Stimulated activated CD8-positive, alpha-beta memory T cell treated with anti-CD3 and anti-CD28 coated beads, Interleukin-4, amount 100 ng/mL, for 1 hour (primary cell): ENCODE measurements at places on chromosomes 7 and 10.

GRCh38 chr10:60352105-60352504 is 37.6 kb downstream of the ANK3 start:
- no peak for DNase-seq

DNA sequence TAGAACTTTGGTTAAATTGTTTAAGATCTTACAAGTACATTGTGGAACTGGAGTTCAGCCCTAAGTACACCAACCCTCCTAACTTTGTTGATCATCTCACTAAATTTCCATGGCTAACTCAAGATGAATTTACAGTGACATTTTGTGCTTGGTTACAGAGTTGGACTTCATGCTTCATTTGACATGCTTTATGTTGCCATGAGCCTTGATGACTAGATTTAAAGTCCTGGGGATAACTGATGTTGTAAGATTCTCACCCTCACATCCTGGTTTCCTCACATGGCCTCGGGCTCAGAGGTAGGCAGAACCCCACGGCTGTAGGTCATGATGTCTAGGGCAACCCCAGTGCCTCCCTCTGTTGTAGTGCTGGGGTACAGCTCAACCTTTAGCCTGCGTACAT is 397.2 kb upstream of the IGFBP3 start:
- DNase-seq = no peak

DNA sequence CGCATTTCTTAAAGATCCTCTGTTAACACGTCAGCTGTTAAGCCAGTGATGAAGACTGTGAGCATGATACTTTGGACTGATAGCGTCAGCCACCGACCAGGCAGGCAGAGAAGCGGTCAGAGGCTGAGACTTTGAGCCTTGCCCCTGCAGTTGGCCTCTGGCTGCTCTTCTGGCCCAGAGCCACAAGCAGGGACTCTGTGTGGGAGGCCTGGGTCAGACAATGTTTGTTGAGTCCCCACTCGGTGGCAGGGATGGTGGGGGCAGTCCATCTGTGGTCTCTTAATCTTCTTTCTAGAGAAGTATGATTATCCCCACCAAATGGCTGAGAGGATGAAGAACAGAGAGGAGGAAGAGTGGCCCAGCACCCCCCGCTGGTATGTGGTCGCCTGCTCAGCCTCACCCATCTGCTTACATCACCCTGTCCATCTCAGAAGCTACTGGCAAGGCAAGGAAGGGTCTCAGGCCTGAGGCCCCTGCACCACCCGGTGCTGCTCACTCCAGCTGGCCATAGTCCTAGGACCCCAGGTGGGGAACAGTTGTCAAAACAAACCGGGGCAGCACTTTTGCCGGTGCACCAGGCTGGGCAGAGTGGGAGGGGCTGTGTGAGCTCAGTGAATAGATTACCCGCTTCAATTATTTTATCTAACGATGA is 202.9 kb downstream of the GRID1 start:
- DNase-seq = no peak

DNA sequence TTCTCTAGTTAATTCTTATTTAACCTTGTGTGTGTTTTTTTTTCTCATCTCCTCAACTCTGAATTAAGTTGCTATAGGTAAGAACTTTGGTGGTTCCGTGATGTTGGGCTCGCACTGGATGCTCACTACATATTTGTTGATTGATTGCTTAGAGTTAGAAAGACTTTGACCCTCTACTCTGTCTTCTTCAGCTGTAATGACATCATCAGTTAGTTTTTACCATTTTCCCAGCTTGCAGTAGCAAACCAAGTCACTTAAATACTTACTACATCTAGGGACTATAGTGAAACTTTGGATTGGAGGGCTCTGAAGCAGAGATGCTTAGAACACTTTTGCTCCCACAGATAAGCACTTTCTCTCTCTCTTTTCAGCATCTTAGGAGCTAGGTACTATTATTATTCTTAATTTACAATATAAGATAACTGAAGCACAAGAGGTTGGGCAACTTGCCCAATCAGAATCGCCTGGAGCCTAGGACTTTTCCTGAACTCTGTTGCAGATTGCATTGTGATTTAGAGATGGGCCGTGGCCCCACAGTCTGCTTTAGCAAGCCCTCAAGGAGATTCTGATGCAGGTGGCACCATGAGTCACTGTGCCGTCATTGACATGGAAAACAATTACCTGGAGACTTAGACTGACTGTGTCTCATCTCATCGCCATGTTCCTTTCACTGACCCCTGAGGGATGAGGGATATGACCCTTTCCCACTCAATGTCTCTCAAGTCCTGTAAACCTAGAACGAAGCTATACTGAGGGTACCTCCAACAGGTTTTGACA is 471.9 kb upstream of the PODXL start:
- DNase-seq = no peak

DNA sequence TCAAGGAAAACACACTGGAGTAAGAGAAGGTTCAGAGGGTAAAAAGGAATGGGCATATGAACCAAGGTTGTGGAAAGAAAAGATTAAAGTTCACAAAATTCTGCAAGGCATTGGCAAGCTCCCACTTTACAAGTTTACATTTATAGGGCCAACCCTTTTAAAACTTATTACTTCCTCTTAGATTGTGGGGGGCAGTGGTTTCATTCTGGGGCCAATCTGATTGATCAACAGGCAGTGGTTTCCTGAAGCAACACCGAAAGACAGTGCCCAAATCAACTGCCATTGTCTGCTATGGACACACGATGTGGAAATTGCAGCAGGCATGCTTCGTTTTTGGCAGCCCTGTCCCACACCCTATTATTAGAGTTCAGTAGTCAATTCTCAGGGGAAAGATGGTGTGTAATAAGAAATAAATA is 154.0 kb downstream of the SGMS1 start:
- DNase-seq = no peak

- DNase-seq = no peak
Measured at GRCh38 chr7:44132039-44132438, 8.7 kb upstream of the POLD2 start.

DNA sequence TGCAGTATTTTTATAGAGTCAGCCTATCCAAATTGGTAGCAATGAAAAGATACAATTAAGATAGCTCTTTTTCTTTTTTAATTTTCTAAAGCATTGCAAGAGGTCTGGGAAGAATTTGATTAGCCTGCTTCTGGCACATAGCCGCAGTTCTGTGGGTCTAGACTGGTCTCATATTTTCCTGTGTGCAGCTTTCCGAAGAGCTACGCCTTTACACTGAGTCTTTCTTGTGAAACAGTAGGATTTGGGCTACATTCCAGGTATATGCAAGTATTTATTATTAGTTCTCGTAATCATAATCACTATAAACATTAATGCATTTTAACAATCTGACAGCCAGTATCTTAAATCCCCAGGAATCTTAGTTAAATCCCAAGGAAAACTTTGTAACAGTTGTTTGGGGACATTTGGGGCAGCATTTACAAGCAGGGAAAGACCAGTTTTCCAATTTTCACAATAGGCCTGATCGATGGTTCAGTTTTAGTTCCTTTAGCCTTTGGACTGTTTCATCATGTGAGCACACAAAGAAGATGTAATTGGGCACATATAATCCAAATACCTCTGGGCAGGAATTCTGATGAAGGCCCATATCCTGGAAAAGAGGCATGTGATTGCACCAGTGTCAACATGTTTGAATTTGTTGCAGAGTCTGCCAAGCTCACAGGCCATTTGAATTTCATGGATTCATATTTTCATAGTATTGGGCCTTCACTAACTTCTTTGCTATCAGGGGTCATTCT is 287.3 kb downstream of the INHBA start:
- no peak for DNase-seq

DNA sequence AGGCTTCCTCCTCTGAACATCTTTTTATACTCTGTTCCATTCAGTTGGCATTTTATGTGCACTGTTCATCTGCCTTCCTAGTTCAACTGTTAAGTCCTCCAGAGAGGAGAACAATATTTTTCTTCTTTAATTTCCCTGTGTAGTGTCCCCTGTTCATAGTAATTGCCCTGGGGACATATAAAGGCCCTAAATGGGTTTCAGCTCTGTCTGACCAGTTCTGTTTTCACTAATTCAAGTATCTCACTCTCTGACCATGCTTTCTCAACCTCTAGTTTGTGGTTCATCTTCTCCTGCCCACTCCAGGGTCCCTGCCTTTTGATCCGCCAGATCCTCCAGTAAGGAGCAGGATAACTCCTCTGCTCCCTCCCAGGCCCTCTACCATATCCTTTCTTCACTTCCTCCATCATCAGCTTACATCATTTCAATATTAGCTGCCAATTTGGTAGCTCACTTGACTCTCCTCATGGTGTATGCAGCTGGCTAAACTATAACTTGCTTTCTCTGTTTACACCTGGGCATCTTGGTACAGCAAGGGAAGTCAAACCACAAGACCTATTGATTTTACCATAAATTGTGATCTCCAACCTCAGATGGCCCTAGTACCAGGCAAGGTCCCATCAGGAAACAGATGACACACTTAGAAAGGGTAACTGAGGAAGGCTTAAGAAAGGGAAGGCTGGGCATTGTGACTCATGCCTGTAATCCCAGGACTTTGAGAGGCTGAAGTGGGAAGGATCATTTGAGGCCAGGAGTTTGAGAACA is 17.7 kb upstream of the C10orf67 start:
- DNase-seq = no peak

GRCh38 chr10:122435212-122435827 is 19.1 kb upstream of the ARMS2 start:
- no peak for DNase-seq

GRCh38 chr10:60757420-60757895 is 20.8 kb upstream of the CDK1 start:
- no peak for DNase-seq

GRCh38 chr7:7895754-7896153 is 72.8 kb upstream of the GLCCI1 start:
- DNase-seq = no peak

DNA sequence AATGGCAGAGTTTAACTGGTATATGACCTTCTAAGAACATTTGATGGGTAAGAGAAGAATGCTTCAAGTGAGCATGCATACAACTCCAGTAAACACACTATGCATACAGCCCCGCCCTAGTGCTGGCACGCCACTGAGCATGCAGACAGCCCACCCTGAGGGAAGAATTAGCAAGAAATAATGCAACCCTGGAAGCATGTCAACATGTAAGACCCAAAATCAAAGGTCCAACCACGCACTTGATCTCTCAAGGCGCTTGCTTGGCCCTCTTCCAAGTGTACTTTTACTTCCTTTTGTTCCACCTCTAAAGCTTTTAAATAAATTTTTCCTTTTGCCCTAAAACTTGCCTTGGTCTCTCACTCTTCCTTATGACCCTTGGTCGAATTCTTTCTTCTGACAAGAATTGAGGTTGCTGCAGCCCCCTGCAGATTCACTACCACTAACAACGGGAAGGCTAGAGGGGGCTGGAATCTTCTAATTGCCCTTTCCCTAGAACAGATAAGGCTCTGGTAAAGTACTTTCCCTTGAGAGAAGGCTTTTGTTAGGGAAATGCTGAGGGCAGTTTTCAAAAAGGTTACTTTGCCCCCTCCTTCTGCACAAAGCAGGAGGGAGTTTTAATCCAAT is 3.4 kb downstream of the FAM24B start:
- no peak for DNase-seq

DNA sequence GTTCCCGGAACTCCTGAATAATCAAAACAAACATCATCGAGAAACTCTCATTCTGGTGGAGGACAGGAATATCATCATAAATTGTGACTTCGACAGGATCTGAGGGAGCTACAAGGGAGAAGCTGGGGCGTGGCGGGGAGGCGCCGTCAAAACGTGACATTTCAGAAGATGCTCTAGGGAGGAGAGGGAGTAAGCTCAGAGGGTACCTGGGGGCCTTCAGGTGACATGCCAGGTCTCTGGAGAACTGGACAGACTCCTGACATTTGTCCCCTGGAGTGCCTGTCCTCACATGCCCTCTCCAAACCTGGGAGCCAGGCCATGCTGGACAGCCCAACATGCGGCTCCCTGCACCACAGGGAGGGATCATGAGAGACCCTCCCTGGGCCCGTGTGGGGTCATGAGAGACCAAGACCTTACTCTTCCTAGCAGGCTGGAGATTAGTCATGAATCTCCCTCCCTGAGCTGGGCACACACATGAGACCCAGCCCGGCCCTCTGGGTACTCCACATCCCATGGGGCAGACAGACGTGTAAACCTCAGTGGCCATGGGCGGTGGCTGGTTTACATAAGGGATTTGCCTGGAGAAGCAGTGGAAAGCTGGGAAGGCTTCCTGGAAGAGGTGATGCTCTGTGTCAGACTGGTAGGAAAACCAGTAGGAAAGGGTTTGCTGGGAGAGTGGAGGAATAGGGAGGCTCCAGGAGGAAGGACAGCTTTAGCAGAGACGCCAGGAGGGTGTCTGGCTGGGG is 81.0 kb downstream of the MYL10 start:
- DNase-seq = no peak

DNA sequence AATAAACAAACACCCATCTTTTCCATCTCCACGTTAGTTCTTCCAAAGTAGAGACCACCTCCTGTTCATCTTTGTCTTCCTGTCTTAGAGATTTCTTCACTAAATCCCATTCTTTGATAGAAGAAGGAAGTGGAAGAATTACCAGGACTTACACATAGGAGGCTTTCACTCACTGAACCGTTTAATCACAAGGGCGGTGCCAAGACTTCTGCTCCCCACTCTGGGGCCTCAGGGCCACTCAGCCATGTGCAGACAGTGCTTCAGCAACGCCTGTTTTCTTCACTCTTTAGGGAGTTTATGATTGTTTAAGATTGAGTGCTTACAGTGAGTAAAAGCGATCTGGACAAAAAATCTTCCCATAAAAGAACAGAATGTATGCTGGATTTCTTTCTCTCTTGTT is 63.9 kb upstream of the SORCS3 start:
- DNase-seq = no peak

GRCh38 chr10:69061305-69062161 is 26.4 kb upstream of the SRGN start:
- no peak for DNase-seq

- DNase-seq = no peak
Measured at GRCh38 chr10:128296253-128297007, 170.2 kb upstream of the MKI67 start.

- no peak for DNase-seq
Measured at GRCh38 chr10:8456386-8456785, 401.9 kb downstream of the GATA3 start.

- DNase-seq = no peak
Measured at GRCh38 chr10:104350127-104350635, 3.5 kb upstream of the CFAP58 start.

- DNase-seq = no peak
Measured at GRCh38 chr10:56178210-56178609, 182.8 kb downstream of the ZWINT start.

DNA sequence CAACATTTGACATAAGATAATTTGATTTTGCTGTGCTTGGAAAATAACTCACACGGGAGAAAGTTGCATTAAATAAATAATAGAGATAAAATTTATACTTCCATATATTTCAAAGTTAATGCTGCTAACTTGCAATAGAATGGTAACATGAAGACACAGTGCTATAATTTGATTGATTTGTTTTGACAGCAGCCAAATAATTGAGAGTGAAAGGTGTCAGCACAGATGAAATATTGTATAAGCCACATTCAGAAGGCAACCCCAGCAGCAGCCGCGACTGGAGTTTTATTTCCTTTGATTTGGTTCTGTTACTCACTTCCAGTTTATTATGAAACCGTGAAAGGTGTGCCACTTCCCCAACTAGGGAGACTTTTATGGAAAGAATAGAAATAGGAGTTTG is 242.2 kb downstream of the POU6F2 start:
- DNase-seq = no peak

GRCh38 chr10:110864662-110865140 is 7.0 kb upstream of the PDCD4 start:
- DNase-seq = no peak
